ENCODE measurements at places on chromosomes 16 and 17. TPM values are rescaled to one million over a fixed set of nuclear protein-coding genes. Genes with fewer than 3 reads are reported as not detected.
A peak's percentile ranks its signal among the peaks of the same experiment; 100 is the strongest.

GRCh38 chr16:117379-118365 is 20.8 kb downstream of the NPRL3 start:
- H3K4me3 ChIP-seq: no peak overlapping the region
- no peaks in the 10 kb centered on the region for H3K4me1 ChIP-seq
- no peak overlapping the region for H3K27ac ChIP-seq

DNA sequence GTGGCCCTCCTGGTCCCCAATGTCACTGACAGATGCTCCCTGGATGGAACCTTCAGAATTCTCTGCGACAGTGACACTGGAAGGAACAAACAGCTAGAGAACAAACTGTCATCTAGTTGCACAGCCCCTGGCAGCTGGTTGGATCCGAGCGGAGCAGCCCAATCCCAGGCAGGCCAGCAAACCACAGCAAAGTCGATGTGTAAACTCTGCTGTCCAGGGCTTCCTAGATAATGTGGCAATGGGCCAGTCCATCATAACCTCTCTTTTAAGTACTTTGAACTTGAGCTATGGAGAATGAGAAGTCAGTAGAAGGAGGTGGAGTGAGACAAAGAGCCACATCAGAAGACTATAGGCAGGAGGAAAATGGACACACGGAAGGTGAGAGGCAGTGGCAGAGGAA is 323.0 kb downstream of the CBLN1 start:
- no peak for ATAC-seq
- H3K4me3 ChIP-seq: no peak overlapping the region
- no peaks in the 10 kb centered on the region for H3K27me3 ChIP-seq
- H3K4me1 ChIP-seq: no peaks in the 10 kb centered on the region
- no peaks in the 10 kb centered on the region for H3K36me3 ChIP-seq

The SERPINF2 gene
- total RNA-seq: 7.6 TPM

GRCh38 chr17:72517413-72518158 is 396.8 kb downstream of the SOX9 start:
- H3K36me3 ChIP-seq: no peaks in the 10 kb centered on the region
- H3K4me1 ChIP-seq: peaks cover 3% of the 10 kb centered on the region
- H3K27me3 ChIP-seq: peaks cover 22% of the 10 kb centered on the region
- no peak overlapping the region for H3K4me3 ChIP-seq
- ATAC-seq: no peak

DNA sequence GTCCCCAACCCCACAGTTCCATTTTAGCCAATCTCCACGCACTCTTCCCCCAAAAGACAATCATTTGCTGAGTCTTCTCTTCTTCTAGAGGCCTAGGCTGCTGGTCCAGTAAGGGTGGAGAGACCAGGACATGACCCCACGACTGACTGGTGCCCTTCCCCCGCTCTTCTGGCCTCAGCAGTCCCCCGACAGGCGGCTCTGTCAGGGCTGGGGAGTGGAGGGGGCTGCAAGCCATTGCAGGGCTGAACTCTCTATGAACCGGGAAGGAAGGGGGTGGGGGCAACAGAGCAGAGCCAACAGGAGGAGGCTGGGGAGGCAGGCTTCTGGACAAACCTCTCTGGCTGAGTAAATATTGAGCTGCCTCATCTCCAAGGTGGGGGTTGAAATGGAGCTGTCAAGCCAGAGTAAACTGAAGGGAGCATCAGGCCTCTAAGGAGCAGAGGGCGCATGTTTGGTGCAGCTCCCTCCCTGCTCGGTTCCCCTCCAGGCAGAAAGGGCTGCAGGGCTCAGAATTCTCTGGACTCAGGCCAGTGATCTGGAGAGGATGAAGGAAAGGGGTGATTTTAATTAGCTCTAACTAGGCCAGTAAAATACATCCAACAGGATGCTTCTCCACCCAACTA is 8.7 kb downstream of the HOXB1 start:
- no peak for ATAC-seq
- no peaks in the 10 kb centered on the region for H3K36me3 ChIP-seq
- H3K4me3 ChIP-seq: no peak overlapping the region

DNA sequence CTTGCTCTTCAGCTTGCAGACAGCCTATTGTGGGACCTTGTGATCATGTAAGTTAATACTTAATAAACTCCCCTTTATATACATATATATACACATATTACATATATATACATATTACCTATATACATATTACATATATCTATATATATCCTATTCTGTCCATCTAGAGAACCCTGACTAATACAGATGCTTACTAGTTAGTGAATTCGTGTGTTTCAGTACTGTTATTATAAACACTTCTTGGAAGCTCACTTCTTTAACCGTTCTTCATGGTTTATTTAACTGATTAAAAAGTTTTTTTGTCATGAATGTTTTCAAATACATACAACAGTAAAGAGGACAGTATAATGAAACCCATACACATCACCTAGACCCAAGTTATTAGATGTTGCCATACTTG is 12.6 kb downstream of the ORC6 start:
- no peaks in the 10 kb centered on the region for H3K27me3 ChIP-seq
- H3K4me1 ChIP-seq: no peaks in the 10 kb centered on the region
- no peaks in the 10 kb centered on the region for H3K36me3 ChIP-seq
- ATAC-seq: no peak

GRCh38 chr16:67548265-67549126 is 13.8 kb upstream of the CTCF start:
- no peaks in the 10 kb centered on the region for H3K27me3 ChIP-seq
- no peak overlapping the region for H3K4me3 ChIP-seq
- no peak overlapping the region for H3K27ac ChIP-seq
- peaks cover 56% of the 10 kb centered on the region for H3K36me3 ChIP-seq
- peaks cover 70% of the 10 kb centered on the region for H3K4me1 ChIP-seq

- H3K4me1 ChIP-seq: no peaks in the 10 kb centered on the region
- H3K27me3 ChIP-seq: no peaks in the 10 kb centered on the region
- no peak for ATAC-seq
- no peak overlapping the region for H3K27ac ChIP-seq
Observed at GRCh38 chr16:67386861-67387455, 6.3 kb downstream of the TPPP3 start.

GRCh38 chr16:49763826-49764225 is 92.1 kb downstream of the ZNF423 start:
- no peak overlapping the region for H3K4me3 ChIP-seq
- no peaks in the 10 kb centered on the region for H3K4me1 ChIP-seq
- no peak for ATAC-seq
- no peaks in the 10 kb centered on the region for H3K27me3 ChIP-seq
- no peak overlapping the region for H3K27ac ChIP-seq

DNA sequence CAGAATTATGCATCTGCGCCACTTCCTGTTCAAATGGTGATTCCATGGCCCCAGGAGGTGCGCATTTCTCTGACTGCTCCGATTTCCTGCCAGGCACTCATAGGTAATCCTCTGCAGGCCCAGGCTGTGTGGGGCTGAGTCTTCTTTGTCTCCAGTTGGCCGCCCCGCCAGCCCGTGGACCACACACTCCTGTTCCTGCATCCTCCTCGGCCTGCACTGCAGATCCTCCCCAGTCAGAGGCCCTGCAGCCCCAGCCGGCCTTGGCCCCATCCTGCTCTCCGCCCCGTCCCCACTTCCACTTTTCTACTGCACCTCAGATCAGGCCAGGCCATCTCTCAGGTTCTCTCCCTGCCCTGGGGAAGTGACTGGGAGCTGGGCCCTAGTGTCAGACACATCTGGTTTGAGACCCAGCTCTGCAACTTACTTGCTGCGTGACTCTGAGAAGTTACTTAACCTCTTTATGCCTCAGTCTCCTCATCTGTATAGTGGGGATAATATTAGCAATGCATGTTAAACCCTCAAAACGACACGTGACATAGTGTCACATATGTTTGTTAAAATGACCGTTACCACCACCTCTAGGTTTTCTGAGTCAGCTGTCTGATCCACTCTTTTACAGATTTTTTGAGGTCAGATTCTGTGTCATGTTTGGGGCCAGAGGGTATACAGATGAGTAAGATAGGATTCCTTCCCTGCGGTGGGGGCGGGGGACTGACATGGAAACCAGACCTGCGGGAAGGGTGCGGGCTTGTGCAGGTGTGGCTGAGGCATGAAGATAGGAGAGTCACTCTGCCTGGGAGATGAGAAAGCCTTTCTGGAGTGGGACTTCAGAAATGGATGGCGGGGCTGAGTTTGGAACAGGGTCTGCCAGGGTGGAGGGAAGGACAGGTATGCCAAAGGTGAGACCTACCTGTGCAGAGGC is 12.8 kb downstream of the RAB11FIP4 start:
- H3K4me1 ChIP-seq: no peaks in the 10 kb centered on the region
- no peak overlapping the region for H3K4me3 ChIP-seq
- H3K27me3 ChIP-seq: peaks cover 13% of the 10 kb centered on the region
- no peak for ATAC-seq
- H3K27ac ChIP-seq: no peak overlapping the region

The CES5A gene
- not detected for total RNA-seq

- no peak overlapping the region for H3K4me3 ChIP-seq
- H3K27ac ChIP-seq: no peak overlapping the region
- no peak for ATAC-seq
- H3K4me1 ChIP-seq: no peaks in the 10 kb centered on the region
- H3K36me3 ChIP-seq: no peaks in the 10 kb centered on the region
Observed at GRCh38 chr17:14091367-14091766, 22.1 kb downstream of the COX10 start.

- H3K4me1 ChIP-seq: no peaks in the 10 kb centered on the region
- H3K36me3 ChIP-seq: no peaks in the 10 kb centered on the region
- H3K27ac ChIP-seq: no peak overlapping the region
- no peak for ATAC-seq
- no peak overlapping the region for H3K4me3 ChIP-seq
- peaks cover 4% of the 10 kb centered on the region for H3K27me3 ChIP-seq
Observed at GRCh38 chr17:51946311-51946710, 212.2 kb downstream of the CA10 start.

GRCh38 chr16:88681709-88682451 is 4.4 kb downstream of the SNAI3 start:
- peak overlapping the region; percentile 53 for H3K27ac ChIP-seq
- ATAC-seq: peak; percentile 32
- peaks cover 92% of the 10 kb centered on the region for H3K27me3 ChIP-seq
- peaks cover 10% of the 10 kb centered on the region for H3K4me1 ChIP-seq
- H3K4me3 ChIP-seq: no peak overlapping the region

The KRTAP17-1 gene
- not detected for total RNA-seq

DNA sequence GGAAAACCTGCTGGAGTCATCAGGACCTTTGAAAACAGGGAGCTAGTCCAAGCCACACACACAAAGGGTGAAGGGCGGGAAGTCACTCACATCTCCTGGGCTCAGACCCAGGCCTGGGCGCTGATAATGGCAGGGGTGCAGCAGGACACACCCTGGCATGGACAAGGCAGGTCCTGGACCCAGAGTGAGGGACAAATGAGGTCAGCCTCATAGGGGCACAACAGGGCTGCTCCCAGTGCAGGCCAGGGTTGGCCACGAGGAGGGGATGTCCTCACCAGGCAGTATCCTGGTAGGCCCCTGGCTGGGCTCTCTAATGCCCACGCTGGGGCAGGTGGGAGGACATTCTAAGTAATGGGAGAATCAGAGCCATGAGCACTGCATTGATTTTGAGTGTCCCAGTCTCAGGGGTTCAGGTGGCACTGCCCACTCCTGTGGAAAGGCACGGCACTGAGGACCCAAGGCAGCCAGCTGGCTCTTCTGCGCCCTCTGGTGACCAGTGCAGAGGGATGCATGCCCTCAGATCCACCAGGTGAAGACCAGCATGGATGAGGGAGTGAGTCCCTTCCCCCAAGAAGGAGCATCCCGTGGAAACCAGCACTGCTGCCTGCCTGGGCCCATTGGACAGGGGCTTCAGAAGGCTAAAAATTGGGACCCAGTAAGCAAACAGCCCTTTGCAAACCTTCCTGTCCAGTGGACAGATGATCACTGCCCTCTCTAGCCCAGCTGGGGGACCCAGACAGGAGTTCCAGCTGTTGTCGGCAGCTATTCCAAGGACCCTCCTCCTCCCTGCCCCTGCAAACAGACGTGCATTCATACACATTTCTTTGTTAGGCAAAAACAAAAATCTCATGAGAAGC is 23.4 kb upstream of the SREBF1 start:
- no peaks in the 10 kb centered on the region for H3K36me3 ChIP-seq
- H3K4me3 ChIP-seq: no peak overlapping the region
- no peaks in the 10 kb centered on the region for H3K27me3 ChIP-seq
- H3K4me1 ChIP-seq: peaks cover 12% of the 10 kb centered on the region
- ATAC-seq: peak; percentile 79
- H3K27ac ChIP-seq: no peak overlapping the region

DNA sequence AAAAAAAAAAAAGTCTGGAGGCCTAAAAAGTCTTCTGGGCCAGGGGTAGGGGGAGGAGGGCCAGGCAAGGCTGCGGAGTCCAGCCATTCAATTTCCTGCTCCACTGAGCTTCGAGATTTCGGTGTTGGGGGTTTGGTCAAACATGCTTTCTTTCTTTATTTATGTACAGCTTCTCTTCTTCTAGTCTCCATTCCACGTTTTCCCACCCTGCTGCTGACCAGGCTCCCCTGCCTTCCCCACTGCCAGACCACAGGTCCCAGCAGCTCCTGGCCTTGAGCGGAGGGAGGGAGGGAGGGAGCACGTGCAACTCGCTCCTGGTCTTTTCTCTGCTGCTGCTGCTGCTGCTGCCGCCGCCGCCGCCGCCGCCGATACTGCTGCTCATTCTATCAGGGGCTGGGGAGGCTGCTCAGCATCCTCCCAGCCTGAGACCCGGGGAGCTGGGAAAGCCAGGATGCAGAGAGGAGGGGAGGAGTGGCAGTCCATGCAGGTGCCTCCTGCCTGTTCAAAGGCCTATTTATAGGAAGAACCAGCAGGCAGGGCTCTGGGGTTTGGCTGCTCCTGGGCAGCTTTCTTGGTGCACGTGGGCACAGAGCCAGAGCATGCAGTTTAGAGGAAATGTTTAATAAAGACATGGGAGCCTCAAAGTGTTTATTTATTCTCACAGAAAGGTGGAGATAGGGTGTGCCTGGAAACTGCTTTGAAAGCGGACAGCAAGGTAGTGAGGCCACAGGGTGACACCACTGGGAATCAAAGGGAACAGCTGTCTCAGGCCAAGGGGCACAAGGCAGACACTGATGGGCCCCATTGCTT is 23.4 kb upstream of the ZFHX3 start:
- H3K4me1 ChIP-seq: peaks cover 25% of the 10 kb centered on the region
- peak overlapping the region; percentile 49 for H3K27ac ChIP-seq
- no peaks in the 10 kb centered on the region for H3K36me3 ChIP-seq
- peak overlapping the region; percentile 44 for H3K4me3 ChIP-seq
- H3K27me3 ChIP-seq: peaks cover 13% of the 10 kb centered on the region

DNA sequence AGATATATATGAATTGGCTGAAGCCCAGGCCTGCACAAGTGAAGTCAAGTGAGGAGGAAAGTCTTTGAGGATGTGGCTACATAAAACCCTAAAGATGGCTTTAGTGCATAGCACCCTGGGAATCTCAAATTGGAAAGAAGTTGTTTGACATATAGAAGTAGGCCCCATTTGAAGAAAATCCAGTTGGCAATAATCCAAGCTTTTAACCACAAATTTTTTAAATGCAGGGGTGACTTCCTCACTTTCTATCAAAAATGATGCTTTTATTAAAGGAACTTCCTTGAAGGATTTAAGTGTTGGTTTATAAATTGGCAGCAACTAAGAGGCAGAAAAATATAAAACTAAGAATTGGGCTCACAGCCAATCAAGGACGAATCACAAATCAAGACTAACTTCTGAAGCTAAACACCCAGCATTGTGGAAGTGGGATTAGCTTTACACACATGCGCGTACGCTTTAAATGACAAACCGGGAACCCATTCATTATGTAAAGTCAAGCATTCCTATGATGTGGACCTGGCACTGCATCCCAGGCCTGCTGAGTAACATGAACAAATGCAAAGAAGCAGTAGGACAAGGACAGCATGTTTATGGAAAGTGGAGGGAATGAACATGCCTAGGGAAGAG is 63.3 kb downstream of the NOG start:
- no peaks in the 10 kb centered on the region for H3K4me1 ChIP-seq
- ATAC-seq: no peak
- H3K36me3 ChIP-seq: no peaks in the 10 kb centered on the region
- H3K27me3 ChIP-seq: no peaks in the 10 kb centered on the region
